ENCODE measurements at places on chromosomes 12 and 14.

- no peak for DNase-seq
These were observed 78.8 kb downstream of the OSBPL8 start for GRCh38 chr12:76480796-76481195.

GRCh38 chr12:14567351-14568162, at the start of gene PLBD1:
Gene PLBD1 (minus strand): TSS chr12:14567883. CDS start chr12:14567696, 187 bp downstream.
- peak; percentile 81 for DNase-seq

DNA sequence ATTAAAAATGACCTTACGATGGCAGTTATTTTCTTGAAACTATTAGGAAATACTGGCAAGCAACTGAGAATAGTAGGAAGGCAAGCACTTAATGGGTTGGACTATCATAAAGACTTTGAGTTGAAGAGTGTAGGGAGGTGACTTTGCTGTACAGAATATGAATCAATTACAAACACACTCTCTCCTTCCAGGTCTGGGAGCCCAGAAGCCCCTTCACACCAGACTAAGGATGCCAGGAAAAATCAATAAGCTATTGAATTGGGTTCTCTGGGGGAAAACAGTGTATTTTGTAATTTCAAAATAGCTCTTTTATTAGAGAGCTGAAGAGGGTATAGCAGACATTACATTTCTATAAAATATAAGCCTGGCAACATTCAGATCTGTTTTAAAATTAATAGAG, 736.4 kb downstream of the NOVA1 start:
- DNase-seq = no peak

GRCh38 chr14:44962334-44963043, 499 bp downstream of the TOGARAM1 start:
- no peak for DNase-seq

GRCh38 chr14:33631441-33631840, 319.4 kb downstream of the EGLN3 start:
- DNase-seq = no peak

GRCh38 chr14:23104591-23105347, at the start of gene CIROP:
Gene CIROP (minus strand): TSS chr14:23104989. CDS start chr14:23104920, 69 bp downstream.
- DNase-seq = no peak

- no peak for DNase-seq
These were observed 88.3 kb upstream of the MDM1 start for GRCh38 chr12:68420225-68421010.

- no peak for DNase-seq
These were observed 27.4 kb upstream of the CEBPE start for GRCh38 chr14:23146351-23146910.

DNA sequence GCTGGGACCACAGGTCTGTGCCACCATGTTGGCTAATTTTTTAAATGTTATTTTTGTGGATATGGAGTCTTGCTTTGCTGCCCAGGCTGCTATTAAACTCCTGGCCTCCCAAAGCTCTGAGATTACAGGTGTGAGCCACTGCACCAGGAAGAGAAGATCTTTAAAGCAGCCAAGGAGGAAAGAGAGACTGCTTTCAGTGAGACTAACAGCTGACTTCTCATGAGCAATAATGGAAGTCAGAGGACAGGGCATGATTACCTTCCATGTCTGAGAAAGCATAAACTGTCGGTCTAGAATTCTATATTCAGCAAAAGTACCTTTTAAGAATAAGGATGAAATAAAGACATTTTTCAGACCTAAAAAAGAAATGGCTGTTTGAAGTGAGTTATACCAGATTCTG, 57.3 kb upstream of the CHGA start:
- DNase-seq = no peak

DNA sequence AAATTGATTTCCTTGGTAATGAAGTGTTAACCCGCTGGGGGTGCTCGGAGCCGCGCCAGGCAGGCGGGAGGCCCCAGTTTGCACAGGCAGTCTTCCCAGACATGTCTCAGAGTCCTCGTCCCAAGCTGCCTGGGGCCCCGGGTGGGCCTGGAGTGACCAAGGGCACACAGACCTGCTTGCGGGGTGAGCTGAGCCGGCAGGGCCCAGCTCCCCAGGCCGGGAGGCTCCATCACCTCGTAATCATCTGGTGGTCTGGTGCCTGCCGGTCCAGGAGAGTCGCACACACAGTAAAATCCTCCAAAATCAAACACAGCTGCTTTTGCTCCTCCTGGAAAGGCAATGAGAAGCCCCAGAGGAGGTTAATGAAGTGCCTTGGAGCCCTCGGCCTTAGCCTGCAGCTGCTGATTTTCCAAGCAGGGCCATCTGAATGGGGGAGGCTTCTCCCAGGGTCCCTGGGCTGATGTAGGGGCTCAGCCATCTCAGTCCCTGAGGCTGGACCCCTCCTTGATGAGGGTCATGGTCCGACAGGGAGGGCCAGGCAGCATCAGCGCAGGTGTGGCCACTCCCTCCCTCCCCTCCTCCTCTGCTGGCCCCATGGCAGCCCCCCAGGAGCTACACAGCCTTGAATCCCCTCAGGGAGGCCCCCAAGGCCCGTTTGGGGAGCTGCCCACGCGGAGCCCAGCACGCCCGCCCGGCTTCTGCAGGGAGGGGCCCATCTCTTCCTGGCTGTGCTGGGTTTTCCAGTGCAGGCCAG, 39.4 kb upstream of the FBRSL1 start:
- DNase-seq = no peak

GRCh38 chr12:28535216-28535615, 345.0 kb downstream of the CCDC91 start:
- DNase-seq = no peak

GRCh38 chr14:84361476-84361875, 1168.5 kb upstream of the FLRT2 start:
- DNase-seq = no peak

DNA sequence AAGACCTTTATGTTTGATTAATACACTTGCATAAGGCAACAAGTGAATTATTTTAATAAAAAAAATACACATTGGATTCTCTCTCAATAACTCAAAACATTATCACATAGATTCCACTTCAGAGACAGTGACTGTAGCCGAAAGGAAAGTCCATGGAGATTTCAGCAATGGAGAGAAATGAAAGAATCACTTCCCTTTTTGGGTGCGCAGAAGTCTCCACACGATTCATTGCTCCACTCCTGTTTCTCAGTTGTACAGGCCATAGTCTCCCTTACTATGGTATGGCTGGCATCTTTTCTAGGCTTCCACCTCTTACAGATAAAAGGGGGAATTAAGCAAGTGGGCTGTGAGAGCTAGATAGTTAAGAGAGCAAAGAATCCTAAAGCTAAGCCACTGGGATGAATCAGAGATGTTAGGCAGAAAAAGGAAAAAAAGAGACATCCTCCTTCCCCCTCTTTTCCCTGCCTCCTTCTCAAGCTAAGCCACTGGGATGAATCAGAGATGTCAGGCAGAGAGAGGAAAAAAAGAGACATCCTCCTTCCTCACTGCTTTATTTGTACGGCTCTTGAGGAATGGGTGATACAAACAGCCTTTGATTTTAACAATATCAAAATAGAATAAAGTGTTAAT, 16.3 kb downstream of the ST8SIA1 start:
- no peak for DNase-seq

GRCh38 chr12:26713885-26714383, 119.1 kb downstream of the ITPR2 start:
- DNase-seq = no peak

GRCh38 chr12:90045559-90045958, 336.9 kb upstream of the ATP2B1 start:
- no peak for DNase-seq

DNA sequence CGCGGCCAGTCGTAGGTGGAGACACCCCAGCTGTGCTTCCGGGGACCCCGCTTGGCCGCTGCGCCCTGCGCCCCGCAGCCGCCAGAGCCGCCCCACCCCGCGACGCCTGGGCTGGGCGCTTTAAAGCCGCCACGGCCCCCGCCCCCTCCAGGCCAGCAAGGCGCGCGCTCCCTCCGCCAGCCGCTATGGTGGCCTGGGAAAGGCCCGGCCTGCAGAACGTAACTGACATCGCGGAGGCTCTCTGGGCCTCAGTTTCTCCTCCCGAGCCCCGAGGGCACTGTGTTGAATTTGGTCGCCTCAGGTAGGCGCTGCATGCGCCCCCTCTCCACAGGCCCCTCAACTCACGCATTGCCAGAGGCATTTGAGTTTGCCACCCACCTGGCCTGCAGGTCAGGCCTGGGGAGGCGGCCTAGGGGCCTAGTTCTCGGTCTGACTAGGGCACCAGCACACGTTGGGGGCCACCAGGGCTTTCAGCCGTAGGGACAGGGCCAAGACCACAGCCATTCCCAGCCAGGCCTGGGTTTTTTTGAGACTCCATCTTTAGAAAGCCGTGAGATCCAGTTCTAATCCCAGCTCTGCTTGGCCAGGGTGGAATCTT, at the start of gene NGB:
TSS of gene NGB (minus strand) at position 94 of the 598 bp plus-strand sequence. CDS start 269 bp downstream, outside the sequence.
- DNase-seq = no peak

GRCh38 chr12:107467716-107468115, 217.9 kb upstream of the PWP1 start:
- no peak for DNase-seq

DNA sequence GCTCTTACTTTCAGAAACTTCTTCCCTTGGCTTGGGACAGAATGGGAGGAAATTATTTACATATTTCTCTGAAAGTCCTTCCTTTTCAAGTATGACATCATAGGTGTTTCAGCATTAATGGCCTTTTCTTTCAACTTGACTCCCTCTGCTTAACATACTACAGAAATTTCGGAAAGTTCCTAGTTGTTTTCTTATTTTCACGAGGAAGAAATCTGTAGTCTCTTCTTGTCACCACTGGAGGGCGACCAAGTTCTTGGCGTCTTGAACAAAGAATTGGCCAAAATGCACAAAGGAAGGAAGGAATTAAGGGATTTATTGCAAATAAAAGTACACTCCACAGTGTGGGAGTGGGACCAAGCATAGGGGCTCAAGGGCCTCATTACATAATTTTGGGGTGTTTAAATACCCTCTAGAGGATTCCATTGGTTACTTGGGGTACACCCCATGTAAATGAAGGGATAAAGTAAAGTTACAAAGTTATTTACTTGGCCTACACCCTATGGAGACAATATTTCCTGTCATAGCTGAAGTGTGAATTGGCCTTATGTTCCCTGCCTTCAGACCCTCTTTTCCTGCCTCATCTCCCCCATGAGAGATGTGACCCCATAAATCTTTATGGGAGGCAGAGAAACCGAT, 70.4 kb downstream of the RPL10L start:
- DNase-seq = peak; percentile 56

DNA sequence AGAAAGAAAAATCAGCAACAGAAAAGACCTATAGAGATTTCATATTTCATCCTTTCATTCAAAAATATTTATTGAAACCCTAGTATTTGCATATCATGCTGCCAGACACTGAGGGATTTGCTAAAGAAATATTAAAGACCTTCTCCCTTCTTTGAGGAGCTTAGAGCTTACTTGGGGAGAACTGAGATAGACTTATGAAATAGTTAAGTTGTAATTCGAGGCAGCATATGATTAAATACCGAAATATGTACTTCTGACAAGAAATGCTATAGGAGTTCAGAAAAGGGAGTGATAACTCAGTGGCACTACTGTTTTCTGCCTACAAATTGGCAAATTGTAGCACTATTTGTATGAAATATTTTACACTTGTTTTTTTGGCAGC, 59.1 kb downstream of the PLXNC1 start:
- DNase-seq = no peak

- DNase-seq = no peak
These were observed 81.4 kb downstream of the PAPOLA start for GRCh38 chr14:96583569-96584041.

DNA sequence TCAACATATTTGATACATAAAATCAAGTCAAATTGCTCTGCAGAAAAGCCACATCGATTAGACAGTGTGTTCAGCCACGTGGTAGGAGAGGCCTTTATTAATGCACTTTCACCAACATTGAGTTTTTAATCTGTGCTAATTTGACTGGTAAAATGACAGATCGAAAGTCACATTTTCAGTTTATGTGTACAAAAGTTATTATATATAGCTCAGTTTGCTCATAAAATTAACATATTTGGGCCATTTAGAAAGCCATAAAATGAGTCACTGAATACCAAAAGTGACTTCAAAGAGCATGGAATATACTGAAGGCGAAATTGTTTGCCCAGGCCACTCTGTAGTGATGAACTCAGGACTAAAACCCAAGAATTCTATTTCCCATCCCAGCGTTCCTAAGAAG, 26.0 kb downstream of the C12orf42 start:
- DNase-seq = peak; percentile 57

- peak; percentile 73 for DNase-seq
These were observed 216.2 kb downstream of the ZFP36L1 start for GRCh38 chr14:68576496-68577244.

GRCh38 chr12:32027684-32028365, 68.6 kb downstream of the RESF1 start:
- no peak for DNase-seq

GRCh38 chr12:66156654-66157053, 13.1 kb downstream of the TMBIM4 start:
- DNase-seq = peak; percentile 76

DNA sequence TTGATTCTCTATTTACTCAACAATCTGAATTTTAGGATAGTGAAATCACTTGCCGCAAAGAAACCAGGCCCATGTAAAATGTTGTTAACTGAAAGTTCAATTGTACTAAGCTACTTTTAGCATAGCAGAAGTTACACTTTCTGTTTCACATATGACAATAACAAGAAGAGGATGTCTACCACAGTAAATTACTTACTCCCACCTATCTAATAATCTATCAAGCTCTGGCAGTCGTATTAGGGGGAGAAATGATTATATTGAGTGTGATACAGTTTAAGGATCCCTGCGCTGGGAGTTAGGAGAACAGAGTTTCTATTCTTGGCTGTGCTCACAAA, 66.5 kb upstream of the CAND1 start:
- no peak for DNase-seq

GRCh38 chr12:49909356-49909755, 5.7 kb upstream of the FAIM2 start:
- no peak for DNase-seq

- no peak for DNase-seq
These were observed 75.7 kb downstream of the HSD17B6 start for GRCh38 chr12:56838621-56839488.

DNA sequence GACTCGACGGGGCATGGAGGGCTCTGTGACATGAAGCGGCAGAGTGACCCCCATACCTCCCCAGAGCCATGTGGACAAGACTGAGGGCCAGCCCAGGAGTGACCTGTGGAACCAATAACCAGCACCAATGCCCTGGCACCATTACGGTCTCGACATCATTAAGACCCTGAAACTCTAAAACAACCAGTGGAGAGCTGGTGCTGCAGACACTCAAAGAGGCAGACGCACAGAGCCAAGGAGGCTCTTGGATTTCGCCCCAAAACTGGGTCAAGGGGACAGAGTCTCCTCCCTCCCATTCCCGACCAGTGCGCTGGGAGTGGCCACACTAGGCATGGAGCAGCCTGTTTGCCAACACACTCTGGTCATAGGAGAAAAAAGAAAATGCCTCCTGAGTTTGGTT, 41.6 kb upstream of the VASH1 start:
- DNase-seq = no peak

GRCh38 chr14:22900081-22900799, 17.2 kb downstream of the REM2 start:
- peak; percentile 38 for DNase-seq
